ENCODE measurements at places on chromosomes 11 and 22.
A peak's percentile ranks its signal among the peaks of the same experiment; 100 is the strongest.

DNA sequence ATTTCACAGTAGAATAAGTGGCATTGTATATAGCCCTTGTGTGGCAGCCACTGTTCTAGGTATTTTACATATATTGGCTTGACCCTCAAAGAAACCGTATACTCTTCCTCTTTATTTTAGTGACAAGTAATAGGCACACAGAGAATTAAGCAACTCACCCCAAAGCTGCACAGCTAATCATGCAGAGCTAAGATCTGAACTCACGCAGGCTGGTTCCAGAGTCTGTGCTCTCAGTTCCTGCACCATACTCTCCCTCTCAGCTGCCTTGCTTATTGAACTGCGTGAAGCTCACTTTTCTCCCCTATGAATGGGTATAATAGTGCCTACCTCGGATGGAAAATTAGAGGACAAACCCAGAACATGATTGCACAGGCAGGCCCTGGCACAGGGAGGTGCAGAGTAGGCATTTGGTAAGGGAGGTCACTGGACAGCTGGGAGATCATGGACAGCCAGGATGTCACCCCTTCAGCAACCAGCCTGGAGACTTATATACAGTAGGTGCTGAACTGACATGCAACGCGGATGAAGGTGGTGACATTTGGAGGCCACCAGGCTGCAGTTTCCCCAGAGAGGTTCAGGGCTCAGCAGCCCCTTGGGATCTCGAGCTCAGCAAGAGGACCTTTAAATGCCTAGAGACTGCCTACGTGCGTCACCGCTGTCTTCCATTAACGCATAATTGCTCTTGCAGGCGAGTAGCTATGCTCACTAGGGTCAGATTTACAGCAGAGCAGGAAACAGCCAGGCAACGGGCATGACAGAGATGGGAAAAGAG is 78.4 kb upstream of the TP53I11 start:
- DNase-seq = no peak

GRCh38 chr22:41582694-41583093 is 6.9 kb downstream of the PMM1 start:
- DNase-seq = no peak

GRCh38 chr11:40291741-40292140 is 1167.7 kb downstream of the LRRC4C start:
- DNase-seq = no peak

- no peak for DNase-seq
Observed at GRCh38 chr11:66541892-66542291, 4.0 kb downstream of the ZDHHC24 start.

DNA sequence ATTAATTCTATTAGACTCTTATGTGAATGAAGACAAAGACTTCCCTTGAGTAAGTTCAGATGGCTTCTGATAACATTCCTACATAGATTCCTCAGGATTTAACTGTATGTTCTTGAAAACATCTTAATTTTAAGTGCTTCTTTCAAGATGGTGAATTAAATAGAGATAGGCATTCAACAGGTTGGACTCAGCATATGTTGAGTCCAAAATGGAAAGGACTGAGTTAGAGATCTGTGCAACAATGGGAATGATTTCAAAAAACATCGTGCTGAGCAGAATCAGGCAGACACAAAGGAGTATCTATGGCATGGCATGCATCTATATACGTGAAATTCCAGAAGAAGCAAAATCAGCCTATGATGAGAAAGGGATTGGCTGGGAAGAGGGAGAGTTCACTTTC is 36.2 kb downstream of the ZNF195 start:
- DNase-seq = no peak

DNA sequence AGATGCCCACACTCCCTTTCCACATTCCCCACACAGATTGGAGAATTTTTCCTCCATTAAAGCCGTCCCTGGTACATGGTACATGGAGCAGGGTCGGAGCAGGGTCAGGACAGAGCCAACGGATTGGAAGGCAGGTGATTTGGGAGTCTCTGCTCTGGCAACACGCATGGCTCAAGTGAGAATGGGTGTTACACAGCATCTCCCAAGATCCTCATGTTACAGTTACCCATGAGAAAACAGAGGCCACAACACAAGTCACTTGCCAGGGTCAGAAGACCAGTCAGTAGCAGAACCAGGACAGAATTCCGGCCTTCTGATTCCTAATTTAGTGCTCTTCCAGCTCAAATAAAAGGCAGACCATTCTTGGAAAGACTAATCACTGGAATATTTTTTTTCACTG is 7.7 kb upstream of the F2 start:
- DNase-seq = no peak

DNA sequence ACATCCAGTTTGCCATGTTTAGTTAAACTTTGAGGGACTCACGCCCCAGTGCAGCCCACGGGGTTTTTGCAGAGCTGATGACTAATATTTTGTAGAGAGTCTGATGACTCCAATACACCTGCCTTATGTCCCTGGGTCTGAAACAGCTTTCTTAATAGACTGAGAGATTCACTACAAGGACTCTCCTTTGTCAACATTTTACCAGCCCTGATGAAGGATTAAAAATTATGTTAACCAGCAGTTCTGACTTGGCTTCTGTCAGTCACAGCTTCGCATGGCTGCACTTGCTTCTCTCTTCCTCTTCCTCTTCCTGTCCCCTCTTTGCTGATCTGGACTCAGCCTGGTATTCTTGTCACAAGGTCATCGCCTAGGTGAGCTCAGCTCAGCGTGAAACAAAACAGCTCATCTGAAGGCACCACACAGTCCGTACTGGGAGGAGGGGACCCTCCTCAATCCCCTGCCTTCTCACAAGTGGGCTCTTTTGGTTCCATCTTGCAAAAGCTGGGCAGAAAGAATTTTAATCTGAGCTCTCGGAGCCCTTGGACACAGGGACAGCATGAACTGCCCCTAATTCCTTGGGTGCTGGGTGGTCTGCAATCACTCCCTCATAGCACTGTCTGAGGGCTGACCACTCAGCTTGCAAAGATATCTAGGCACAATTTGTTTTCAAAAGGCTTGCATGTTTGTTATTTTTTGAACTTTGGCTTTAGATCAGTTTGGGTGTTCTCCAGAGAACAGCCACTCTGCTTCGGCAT is 38.1 kb upstream of the POU2AF1 start:
- DNase-seq = peak; percentile 60

- no peak for DNase-seq
Observed at GRCh38 chr11:10918275-10918674, 60.4 kb upstream of the ZBED5 start.

DNA sequence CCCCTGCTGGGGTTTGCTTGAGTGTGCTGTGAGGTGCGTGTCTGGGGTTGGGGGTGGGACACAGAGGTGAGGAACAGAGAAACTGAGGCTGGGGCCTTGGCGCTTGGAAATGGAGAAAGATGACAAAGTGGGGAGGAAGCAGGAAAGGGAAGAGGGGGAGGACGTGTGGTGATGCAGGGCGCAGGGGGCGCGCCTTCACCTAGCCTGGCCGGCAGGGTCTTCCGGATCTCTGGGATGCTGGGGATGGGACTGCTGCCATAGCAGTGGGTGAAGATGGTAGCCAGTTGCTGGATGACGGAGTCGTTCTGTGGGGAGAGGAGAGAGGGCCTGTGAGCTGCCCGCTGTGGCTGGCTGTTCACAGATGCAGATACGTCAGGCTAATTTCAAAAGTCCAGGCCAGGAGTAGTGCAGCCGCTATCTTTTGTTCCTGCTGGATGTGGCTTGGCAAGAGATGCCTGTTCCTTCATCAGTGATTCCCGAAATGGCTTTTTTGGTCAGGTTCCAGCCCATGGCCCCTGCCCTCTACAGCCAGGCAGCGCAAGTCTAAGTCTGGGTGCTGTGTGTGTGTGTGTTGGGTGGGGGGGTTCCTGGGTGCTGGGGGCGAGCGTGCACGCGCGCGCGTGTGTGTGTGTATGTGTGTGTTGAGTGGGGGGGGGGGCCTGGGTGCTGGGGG is 54.8 kb downstream of the NAT10 start:
- DNase-seq = no peak

- DNase-seq = no peak
Observed at GRCh38 chr11:123238297-123238696, 43.2 kb upstream of the CLMP start.

DNA sequence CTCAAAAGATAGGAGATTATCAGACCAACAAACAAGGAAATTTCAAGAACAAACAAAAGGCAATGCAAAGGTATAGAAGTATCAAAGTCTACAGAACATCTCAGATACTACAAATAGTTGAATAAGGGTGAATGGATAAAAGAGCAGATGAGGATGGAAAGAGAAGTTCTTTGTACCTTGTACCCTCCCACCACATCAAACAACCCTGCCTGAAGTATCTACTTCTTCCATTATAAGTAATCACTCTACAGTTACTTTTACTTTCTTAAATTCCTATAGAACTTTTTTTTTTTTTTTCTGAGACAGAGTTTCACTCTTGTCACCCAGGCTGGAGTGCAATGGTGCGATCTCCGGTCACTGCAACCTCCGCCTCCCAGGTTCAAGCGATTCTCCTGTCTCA is 35.1 kb downstream of the MTMR2 start:
- DNase-seq = no peak

DNA sequence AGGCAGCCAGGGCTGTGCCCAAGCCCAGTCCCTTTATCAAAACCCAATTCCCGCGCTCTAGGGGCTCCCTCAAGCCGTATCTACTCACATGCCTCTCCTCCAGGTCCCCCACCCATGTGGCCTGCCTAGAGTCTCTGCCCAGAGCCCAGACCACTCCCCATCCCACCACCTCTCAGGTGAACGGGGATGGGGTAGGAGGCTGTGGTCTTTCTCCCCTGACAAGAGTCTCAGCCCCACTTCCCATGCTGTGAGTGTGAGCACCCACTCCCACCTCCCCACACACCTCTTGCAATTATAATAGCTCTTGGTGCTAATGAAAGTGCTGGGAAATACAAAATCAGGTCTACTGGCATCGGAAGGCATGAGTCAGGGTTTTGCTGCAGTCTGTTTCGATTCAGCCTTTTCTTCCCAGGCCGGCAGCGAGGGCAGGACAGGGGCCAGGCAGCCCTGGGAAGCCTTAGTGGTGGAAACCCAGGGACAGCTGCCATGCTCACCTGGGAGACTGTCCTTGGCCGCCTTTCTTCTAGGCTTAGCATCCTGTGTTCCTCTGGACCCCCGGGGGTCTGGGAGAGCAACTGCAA is 16.7 kb upstream of the TMPRSS4 start:
- DNase-seq = no peak

- DNase-seq = peak; percentile 78
Observed at GRCh38 chr11:133834682-133835592, 10.4 kb downstream of the SPATA19 start.

DNA sequence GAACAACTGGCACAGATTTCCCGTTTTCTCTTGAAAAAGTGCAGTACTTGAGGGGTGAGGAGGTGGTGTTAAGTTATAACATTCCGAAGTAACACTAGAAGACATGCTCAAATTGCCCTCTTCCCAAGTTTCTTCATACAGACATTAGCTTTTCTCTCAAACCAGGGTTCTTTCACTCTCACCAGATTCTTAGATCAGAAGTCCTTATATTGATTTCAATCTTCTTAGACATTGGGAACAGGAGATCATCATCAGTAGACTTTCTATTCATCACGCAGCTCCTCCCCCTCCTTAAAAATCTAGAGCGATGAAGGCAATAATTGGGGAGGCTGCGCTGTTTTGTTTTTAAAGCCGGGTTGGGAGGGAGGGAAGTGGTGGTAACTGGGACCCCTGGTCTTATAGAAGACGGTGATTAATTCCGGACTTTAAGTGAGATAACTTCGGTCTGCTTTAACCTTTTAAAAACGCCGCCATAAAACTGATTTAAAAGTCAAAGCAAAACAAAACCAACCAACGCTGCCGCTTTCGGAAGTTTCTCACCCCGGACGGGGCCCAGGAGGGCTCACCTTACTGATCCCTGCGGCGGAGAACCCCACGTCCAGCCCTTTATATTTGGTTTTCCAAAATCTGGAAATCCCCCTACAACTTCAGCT is 665 bp downstream of the USP28 start:
- no peak for DNase-seq

GRCh38 chr11:128503245-128503991 is 83.9 kb downstream of the ETS1 start:
- DNase-seq = peak; percentile 63

GRCh38 chr11:58999291-58999680 is 60.0 kb downstream of the GLYATL1 start:
- DNase-seq = no peak

DNA sequence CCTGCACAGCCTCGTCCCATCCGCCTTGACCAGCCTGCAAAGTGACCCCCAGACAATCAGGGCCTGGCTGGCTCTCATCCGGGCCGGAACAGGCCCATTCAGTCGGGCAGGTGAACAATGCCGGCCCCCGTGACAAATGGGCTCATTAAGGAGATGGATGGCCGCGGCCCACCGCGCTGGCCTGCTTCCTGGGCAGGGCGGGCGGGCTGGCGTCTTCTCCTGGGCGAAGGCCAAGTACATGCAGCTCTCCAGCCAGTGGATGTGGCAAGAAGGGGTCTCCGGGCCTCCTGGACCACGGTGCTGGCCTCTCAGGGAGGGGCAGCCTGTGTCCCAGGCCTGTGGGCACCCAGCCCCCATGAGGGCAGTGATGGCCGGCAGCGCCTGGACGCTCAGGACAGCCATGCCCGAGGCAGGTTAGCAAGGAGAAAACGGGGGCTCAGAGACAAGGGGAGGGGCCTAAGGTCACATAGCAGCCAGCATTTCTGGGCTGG is 1022.8 kb downstream of the BRD1 start:
- no peak for DNase-seq

DNA sequence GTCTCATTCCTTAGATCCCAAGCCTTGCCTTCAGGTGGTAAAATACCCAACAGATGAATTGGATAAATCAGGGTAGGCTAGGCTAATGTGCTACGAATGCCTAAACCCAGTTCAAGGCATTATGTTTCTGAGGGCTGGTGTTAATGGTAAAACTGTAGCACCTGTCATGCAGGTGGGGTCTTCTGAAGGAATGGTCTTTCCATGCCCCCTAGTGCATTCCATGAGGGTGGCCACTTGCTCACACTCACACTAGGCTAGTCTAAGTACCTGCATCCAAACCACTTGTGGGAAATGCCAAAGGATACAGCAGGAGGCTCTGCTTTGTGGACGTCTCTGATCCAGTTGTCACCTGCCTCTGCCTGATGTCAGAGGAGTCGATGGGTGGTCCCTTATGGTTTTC is 24.2 kb upstream of the UCP3 start:
- peak; percentile 9 for DNase-seq

DNA sequence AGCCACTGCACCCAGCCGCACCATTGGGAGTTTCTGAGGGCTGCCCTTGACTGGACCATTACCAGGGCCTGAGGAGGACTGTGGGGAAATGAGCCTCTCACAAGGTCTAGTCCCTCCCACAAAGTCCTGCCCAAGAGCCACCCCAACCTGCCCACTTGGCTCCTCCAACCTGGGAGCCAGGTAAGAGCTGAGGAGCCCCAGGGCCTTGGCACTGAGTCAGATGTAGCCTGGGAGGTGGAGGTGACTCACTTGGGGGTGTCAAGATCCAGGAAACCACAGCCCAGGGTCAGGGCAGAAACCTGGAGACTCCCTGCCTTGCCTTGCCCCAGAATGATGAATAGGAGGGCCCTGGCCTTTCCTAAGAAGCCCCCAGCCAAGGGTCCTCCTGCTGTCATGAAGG is 25.8 kb upstream of the P2RY2 start:
- DNase-seq = peak; percentile 50

- peak; percentile 13 for DNase-seq
Observed at GRCh38 chr11:1943977-1944376, 3.2 kb upstream of the MRPL23 start.
